Astrocyte of the spinal cord (primary cell): ENCODE measurements at places on chromosomes 7 and 10.
A peak's percentile ranks its signal among the peaks of the same experiment; 100 is the strongest.

DNA sequence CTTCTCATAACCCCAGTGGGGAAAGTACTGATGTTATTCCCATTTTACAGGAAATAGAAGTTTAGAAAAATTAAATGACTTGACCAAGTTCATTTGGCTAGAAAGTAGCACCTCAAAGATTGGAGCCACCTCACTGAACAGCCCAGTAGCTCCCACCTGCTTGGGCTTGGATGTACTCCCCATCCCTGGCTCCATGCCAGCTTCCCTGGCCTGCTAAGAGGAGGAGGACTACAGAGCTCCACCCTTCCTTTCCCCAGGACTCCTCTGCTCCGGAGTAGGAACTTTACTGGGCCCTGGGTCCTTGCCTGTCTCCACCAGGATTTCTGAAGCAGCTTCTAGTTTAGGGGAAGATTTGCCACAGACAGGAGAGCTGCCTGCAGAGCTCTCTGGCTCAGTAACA is 3.1 kb downstream of the HPS6 start:
- DNase-seq, result no peak

DNA sequence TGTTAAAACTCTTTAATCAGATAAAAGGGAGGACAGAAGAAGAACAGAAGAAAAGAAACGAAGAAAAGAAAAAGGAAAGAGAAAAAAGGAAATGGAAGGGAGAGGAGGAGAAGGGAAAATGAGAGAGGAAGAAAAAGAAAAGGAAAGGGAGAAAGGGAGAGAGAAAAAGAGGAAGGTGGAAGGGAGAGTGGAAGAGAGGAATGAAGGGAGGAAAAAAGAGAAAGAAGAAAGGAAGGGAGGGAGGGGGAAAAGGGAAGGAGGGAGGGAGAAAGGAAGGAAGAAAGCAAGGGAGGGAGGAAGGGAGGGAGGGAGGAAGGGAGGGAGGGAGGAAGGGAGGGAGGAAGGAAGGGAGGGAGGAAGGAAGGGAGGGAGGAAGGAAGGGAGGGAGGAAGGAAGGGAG is 305.7 kb downstream of the CALN1 start:
- DNase-seq, result no peak

GRCh38 chr7:111593343-111593742 is 31.1 kb upstream of the IMMP2L start:
- no peak for DNase-seq

DNA sequence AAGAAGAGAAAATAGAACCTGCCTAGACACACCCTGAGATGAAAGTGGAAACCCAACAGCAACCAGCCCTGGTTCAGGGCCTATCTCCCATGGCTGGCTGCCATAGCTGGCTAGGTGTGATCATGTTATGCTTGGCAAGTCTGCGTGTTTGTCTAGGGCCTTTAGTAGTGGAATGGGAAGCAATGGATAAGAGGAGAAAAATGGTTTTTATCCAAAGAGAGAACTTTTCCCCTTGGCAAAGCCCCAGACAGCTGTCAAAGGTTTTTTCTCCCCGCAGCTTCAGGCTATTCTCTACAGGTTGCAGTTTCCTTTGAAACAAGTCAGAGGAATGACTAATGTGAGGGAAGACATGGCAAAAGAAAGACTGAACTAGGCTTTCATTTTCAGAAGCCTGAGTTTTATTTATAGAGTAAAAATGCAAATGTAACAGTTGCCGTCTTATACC is 161.5 kb downstream of the SEMA3D start:
- DNase-seq, result peak; percentile 33

- no peak for DNase-seq
These were observed 28.1 kb upstream of the NAMPT start for GRCh38 chr7:106312906-106313305.

DNA sequence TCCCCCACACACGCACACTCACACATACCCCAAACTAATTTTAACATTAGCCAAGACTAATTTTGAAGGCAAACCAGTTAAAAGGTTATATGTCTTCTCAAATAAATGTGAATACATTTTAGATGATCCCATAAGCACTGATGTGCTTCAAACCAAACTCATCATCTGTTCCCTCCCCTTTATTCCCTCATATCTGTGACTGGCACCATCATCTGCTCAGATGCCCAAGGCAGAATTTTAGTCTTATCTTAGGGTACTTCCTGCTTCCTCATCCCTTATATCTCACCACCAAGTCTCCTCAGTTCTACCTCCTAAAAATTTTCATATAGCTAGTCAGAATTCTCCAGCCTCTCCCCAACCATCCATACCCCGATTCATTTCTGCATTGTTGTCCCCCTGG is 80.4 kb downstream of the UPF2 start:
- no peak for DNase-seq

- no peak for DNase-seq
These were observed 10.7 kb downstream of the SPAM1 start for GRCh38 chr7:123935436-123936381.

- no peak for DNase-seq
These were observed 24.2 kb downstream of the HGF start for GRCh38 chr7:81745637-81746036.

DNA sequence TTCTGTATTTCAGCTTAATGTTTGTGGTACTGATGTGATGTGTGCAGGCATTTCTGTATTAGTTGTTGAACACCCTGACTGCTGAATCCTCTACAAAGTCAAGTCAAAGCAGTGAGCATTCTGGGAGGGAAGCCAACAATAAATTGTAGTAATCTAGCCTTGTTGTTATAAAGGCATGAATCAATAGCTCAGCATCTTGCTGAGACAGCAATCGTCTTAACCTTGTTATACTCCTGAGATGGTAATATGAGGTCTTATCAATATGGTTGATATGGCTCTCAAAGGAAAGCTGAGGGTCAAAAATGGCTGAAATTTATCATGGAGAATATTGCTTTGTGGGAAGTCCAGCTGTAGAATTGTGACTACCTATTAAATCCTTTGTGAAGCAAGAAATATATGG is 299.4 kb downstream of the DNAJB9 start:
- peak; percentile 1 for DNase-seq

DNA sequence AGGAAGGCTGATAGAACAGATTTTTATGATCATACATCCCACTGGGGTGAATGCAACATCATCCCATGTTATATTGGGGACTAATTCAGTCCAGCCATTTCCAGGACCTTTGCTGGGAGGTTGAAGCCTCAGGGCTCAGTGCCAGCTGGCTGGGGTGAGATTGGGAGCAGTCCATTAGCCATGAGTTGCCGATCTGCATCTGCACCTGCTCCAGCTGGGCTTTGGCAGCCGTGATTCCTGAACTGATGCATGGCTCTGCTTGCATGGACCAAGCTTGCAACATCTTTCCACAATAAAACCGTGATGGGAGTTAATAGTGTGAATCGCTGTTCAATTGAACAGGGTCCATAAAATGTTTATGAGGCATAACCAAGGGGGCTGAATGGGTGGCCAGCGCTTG is 346.9 kb downstream of the TYW1 start:
- DNase-seq, result no peak

GRCh38 chr7:40244226-40244625 is 109.4 kb downstream of the SUGCT start:
- no peak for DNase-seq

GRCh38 chr7:2818121-2818520 is 26.0 kb downstream of the GNA12 start:
- DNase-seq, result no peak

DNA sequence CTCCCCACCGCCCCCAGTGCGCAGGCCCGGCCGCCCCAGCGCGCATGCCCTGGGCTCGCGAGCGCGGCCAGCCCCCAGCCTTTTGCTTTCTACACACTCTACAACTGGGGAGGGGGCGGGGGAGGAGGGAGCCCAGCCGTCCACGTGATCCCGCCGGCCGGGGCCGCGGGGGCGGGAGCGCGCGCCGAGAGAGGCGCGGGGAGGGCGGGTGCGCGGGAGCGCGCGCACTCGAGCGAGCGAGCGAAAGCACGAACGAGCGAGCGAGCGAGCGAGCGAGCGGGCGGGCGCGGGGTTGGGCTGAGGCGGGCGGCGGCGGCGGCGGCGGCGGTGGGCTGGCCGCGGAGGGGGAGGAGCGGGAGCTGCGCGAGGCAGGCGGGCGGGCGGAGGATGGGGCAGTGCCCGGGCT is at the start of gene AUTS2:
Gene AUTS2 (plus strand): TSS at position 395 of the 406 bp plus-strand sequence. CDS start 1,179 bp downstream, outside the sequence.
- peak; percentile 90 for DNase-seq

DNA sequence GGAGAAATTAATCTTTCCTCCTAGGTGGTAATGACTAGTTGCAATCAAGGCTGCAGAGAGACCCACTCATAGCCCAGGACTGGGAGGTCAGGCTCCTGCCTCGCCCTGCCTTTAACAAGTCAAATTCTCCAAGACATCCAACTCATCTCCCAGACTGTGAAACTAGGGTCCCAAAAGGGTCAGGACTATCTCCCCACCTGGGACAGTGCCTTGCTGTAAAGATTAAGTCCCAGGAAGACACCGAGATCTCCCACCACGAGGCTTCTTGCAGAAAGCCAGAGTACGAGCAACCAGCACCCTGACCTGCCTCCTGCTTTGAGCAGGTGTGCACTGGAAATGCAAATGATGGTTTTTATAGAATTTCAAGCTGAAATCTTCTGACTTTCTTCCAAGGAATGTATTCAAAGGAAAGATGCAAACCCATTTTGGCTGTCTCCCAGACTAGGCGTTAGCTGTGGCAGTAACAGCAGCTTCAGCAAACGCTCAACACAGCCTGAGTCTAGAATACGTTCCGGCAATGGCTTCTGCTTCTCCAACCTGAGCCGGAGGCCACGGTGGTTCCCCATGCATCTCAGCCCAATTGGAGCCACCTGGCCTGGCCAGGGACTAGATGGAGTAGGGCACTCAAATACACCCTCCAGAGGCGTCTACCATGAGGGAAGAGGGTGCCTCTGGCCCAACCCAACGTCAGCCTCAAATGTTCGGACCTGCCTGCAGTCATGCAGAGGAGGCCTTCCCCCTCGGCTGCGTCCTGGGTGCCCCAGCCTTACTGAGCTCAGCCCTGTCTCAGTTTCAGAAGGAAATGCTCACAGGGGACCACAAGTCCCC is 170.4 kb downstream of the PRKAG2 start:
- DNase-seq, result no peak

DNA sequence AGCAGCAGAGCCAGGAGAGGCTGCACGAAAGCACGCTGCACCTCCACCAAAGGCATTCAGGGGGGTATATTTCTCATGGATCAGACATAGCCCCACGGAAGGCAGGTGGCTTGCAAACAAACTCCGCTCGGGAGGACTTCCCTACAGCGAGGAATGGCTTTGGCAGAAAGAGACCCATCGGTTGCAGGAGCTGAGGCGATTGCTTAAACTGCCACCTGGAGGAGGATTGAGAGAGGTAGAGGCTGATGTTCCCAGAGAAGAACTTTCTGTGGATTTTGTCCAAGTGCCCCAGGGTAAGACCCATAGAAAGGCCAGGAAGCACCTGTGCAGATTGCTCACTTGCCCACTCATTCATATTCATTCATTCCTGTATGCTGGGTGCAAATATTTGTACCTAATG is 89.1 kb downstream of the NEUROD6 start:
- DNase-seq, result no peak

- peak; percentile 48 for DNase-seq
These were observed 141.5 kb upstream of the CAV2 start for GRCh38 chr7:116357781-116358670.

- no peak for DNase-seq
These were observed 614.9 kb upstream of the FZD8 start for GRCh38 chr10:36256948-36257356.

DNA sequence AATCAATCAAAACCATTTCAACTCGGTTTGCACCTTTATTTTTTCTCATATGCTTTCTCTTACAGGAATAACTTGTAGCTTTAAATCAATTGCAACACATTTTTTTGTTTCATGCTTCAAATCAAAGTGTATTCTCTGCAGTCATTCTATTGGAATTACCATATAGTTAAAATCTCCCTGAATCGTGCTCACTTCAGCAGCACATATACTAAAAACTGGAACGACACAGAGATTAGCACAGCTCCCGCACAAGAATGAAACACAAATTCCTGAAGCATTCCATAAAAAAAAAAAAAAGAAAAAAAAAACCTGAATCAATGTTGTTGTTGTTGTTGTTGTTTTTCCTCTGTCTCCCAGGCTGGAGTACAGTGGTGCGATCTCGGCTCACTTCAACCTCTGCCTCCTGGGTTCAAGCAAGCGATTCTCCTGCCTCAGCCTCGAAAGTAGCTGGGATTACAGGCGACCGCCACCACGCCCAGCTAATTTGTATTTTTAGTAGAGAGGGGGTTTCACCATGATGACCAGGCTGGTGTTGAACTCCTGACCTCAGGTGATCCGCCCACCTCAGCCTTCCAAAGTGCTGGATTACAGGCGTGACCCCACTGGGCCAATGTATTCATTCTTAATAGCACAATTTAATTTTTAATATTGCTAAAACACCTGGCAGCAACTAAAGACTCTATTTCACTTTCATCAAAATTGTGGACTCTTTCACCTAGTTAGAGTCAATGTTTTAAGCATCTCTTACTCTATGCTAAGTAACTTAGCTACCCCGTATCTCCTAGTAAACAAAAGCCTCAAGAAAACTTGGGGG is 26.3 kb downstream of the ANKRD61 start:
- no peak for DNase-seq

- peak; percentile 35 for DNase-seq
These were observed 91.6 kb downstream of the RNF32 start for GRCh38 chr7:156732091-156732625.

DNA sequence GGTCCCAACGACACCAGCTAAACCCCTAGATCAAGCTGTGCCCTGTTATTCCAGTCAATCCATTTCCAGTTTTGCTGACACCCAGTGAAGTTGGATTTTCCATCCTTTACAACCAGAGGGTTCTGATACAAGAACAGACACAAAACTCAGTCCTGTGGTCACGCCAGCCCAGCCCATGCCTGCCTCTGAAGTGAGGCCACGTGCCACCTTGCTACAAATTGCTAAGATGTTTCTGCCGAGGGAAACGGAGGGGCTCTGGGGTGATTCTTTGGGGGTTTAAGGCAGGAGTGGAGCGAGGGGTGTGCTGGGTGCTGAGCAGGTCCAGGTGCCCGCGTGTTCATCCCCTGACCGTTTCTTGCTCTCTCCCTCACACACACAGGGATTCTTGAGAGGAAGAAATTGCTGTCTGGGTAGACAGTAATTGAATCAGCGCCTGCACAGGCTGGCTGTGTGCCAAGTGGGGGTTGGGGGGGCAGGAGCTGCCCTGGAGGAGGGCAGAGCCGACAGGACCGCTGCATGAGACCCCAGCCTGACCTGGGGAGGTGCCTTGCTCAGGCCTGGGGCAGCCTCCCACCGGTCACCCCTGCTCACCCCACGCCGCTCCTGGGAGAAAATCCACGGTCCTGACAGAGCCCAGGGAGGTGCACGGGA is 38.1 kb downstream of the ADAP1 start:
- DNase-seq, result no peak

DNA sequence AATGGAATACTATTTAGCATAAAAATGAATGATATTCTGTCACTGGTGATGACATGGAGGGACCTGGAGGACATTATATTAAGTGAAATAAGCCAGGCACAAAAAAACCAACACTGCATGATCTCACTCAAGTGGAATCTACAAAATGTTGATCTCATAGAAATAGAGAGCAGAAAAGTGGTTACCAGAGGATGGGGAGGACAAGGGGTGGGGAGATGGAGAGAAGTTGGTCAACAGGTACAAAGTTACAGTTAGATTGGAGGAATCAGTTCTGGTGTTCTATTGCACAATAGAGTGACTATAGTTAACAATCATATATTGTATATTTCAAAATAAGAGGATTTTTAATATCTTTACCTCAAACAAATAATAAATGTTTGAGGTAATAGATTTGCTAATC is 24.7 kb upstream of the SLC18A3 start:
- DNase-seq, result no peak

- no peak for DNase-seq
These were observed 64.8 kb downstream of the REEP3 start for GRCh38 chr10:63586043-63586442.

GRCh38 chr7:35252612-35253459 is 1.1 kb downstream of the TBX20 start:
- DNase-seq, result no peak

GRCh38 chr7:2932402-2933251 is 88.5 kb upstream of the GNA12 start:
- DNase-seq, result no peak
